Activated CD4-positive, alpha-beta T cell treated with anti-CD3 and anti-CD28 coated beads, Interleukin-10, Interleukin-2, amounts not matched to agents 100 ng/mL and 50 ng/mL, durations not matched to agents 16 hours and 8 hours (primary cell): ENCODE measurements at places on chromosomes 11 and 22.

DNA sequence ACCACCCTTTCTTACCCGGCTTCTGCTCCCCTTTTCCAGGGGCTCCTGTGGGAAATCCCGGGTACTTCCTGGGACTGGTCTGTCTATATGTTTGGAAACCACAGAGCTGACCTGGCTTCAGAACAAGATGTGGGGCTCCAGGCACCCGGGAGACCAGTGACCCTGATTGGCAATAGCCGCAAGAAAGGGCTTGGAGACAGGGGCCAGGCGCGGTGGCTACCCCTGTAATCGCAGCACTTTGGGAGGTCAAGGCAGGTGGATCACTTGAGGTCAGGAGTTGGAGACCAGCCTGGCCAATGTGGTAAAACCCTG, 3.2 kb upstream of the NEAT1 start:
- DNase-seq: no peak

DNA sequence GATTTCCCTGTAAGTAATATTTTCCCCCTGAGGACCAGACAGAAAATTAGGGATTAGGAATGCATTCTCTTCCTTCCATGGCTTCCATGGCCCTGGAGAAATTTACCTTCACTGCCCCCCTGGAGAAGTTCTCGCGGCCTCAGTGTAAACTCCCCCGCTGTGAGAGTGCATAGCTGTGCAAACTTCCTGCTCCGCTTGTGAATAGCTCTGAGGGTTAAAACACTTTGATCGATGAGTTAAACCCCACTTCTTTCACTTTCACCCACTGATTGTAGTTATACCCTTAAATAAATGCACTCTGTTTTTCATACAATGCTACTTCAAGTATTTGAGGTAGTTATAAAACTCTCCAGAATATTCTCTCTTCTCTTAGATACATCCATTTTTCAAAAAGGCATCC, 190.8 kb downstream of the DSCAML1 start:
- DNase-seq: peak; percentile 48

DNA sequence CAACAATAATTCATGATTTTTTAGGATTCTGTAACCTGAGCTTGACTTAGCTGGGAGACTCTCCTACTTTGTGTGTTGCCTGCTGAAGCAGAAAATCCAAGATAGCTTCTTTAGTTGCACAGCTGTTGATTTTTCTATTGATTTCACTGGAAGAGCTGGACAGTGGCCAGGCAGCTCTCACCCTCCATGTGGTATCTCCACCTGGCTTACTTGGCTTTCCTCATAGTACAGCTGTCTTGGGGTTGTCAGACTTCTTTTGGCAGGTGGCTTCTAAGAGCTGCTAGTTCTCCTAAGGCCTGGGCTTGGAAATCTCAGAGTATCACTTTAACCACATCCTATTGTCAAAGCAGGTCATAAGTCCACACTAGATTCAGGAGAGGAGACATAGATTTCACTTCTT, 130.8 kb upstream of the SPON1 start:
- no peak for DNase-seq

- DNase-seq: no peak
Observed at GRCh38 chr11:130411223-130411622, 17.2 kb downstream of the ADAMTS8 start.

DNA sequence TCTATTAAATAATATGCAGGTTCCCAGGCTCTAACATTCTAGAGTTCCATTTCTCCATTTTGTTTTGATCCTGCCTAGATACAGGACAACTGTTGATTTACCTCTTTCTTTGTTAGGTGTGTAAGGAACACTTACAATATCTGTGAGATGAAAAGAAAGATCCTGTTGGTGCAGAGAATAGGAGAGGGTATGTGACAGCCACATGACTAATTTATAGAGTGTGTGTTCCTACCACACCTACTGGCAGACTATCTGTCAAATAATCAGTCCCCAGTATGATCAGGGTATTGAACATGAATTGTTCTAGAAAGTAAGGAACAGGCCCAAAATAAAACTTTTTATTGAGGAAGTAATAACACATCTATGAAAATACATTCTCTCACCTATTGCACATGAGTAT, 10.2 kb downstream of the MMP10 start:
- DNase-seq: no peak

GRCh38 chr11:14362611-14363010, 3.6 kb upstream of the RRAS2 start:
- no peak for DNase-seq

DNA sequence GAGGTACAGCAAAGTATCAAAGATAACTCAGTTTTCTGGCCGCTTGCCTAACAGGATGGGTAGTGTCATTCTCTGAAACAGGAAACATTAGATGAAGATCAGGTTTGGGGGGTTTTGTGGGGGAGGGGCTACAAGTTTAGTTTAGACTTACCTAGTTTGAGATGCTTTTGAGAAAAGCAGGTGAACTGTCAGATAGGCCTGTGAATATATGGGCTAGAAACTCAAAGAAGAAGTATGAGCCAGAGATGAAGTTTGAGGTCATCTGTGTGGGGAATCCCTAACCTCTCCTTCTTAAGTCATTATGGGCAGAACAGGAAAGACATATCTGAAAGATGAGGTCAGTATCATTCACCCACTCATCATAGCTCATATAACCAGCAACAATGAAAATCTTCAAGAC, 11.9 kb downstream of the HOATZ start:
- DNase-seq: peak; percentile 46

- DNase-seq: no peak
Observed at GRCh38 chr11:7319501-7319900, 67.8 kb downstream of the SYT9 start.

- no peak for DNase-seq
Observed at GRCh38 chr11:16193897-16194381, 162.4 kb downstream of the SOX6 start.

- no peak for DNase-seq
Observed at GRCh38 chr11:15430381-15430780, 315.7 kb downstream of the INSC start.

DNA sequence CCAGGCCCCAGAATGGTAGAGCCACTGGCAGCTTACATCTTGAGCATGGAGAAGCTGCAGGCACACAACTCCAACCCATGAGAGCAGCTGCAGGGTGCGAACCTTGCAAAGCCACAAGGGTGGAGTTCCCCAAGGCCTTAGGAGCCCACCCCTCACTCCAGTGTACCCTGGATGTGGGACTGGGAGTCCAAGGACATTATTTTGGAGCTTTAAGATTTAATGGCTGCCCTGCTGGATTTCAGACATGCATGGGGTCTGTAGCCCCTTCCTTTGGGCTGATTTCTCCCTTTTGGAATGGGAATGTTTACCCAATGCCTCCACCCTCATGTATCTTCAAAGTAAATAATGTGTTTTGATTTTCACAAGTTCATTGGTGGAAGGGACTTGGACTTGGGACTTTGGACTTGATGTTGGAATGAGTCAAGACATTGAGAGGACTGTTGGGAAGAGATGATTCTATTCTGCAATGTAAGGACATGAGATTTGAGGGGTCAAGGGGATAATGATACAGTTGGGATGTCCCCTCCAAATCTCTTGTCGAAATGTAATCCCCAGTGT, 1.1 kb upstream of the KRTAP5-7 start:
- no peak for DNase-seq

DNA sequence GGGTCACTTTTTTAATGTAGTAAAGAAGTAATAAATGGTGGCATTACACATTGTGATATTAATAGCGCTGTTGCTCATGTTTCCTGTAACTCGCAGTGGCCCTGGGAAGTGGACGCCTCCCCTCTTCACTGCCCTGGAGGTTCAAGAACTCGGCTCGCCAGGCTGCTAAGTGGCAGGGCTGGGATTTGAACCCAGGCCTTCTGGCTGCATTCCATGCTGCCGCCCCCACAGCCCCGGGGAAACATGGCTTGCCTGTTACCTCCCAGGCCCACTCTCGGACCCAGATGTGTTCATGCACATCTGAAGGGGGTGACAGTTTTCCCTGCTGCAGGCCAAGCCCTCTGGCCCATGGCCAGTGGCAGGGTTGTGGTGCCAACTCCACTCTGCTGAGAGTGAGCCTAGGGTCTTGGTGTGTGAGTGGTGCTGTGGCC, 25.0 kb upstream of the MGAT3 start:
- DNase-seq: no peak
